ENCODE measurements at places on chromosomes 13 and 19.
A peak's percentile ranks its signal among the peaks of the same experiment; 100 is the strongest.

- DNase-seq, result no peak
These were observed 15.9 kb upstream of the EPHX3 start for GRCh38 chr19:15248106-15248505.

- no peak for DNase-seq
These were observed 309.3 kb upstream of the HTR2A start for GRCh38 chr13:47206111-47206510.

GRCh38 chr13:75410207-75410606 is 71.8 kb downstream of the TBC1D4 start:
- DNase-seq, result no peak

- peak; percentile 54 for DNase-seq
These were observed 85.4 kb upstream of the TM9SF2 start for GRCh38 chr13:99415851-99416331.

DNA sequence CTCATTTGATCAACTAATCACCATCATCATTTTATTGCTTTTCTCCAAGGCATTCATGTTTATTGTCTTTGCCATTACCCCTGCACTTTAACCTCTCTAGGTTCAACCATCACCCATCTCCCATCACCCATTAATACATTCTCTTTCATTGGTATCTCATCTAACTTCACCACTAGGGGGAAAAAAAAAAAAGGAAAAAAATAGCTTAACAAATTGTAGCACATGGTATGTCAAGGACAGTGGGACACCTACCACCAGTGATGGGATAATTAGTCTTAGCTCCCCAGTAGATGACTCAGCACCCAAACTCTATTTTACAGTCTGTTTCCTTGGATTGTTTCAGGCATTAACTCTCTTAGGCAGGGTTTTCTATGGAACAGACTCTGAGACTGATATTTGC is 1770.2 kb upstream of the MIR17HG start:
- DNase-seq, result no peak

DNA sequence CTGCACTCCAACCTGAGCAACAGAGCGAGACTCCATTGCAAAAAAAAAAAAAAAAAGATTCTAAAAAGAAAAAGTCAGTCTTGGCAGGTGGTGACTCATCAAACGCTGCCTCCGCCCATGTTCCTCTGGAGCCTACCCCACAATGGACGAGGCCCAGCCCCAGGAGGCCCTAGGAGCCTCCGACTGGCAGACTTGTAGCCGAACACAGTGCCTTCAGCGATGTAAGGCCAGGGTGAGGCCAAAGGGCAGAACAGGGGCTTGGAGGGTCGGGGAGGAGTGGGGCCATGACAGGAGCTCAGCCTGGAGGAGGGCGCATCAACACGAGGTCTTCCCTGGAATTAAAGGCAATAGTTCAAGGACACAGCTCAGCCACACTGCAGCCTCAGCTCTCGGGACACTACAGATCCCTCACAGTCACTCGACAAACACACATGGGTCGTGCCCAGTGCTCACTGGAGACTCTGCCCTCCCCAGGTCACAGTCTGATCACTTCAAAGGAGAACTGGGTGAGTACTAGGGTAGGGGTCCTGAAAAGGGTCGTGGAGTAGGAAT is 5.1 kb downstream of the USE1 start:
- DNase-seq, result no peak

DNA sequence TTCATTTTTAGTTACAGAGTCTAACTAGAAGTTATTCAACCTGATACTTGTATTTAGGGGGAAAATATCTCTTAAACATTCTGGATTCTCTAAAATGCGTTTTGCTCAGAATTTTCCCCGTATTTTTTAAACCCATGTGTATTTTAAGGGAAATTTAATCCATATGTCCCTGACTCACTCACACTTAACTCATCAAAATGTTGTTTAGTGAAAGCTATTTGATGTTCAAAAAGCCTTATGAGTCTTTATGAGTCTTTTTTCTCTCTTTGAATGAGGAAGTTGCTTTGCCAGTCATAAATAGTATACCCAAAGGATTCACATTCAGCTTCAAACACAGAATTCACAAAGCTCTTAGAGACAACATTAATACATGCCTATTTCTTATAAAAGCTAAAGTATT is 16.4 kb downstream of the MAB21L1 start:
- DNase-seq, result no peak

DNA sequence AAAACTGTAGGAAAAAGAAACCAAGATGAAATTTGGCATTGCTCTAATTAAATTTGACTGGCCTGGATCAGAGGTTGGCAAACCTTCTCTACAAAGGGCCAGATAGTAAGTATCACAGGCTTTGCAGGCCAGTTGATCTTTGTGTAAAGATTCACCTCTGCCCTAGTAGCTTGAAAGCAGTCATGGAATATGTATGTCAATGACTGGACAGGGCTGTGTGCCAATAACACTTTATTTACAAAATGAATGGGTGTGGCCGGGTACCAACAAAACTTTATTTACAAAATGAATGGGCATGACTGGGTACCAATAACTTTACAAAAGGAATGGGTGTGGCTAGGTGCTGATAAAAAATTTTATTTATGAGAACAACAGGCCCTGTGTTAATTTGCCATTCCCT is 20.0 kb downstream of the SIN3B start:
- DNase-seq, result no peak

DNA sequence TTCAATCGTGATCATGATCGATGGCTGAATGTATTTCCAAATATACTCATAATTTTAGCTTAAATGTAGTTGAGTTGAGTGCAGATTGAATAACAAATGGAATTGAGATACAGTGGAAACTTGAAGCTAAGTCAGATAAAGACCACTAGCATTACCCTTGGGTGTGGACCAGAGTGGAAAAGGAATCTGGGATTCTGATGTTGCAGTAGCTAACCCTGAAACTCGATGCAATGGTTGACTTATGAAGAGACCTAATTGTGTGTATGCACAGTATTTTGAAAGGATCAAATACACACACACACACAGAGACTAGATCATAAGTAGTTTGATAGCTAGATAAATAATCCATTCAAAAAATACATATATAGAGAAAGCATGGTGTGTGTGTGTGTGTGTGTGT is 135.8 kb downstream of the RXFP2 start:
- DNase-seq, result no peak

GRCh38 chr13:111080642-111081041 is 34.5 kb upstream of the ARHGEF7 start:
- DNase-seq, result no peak

- no peak for DNase-seq
These were observed 12.5 kb downstream of the CEACAM3 start for GRCh38 chr19:41808663-41809566.

- DNase-seq, result no peak
These were observed 1.7 kb downstream of the SOX1 start for GRCh38 chr13:112068540-112069060.

DNA sequence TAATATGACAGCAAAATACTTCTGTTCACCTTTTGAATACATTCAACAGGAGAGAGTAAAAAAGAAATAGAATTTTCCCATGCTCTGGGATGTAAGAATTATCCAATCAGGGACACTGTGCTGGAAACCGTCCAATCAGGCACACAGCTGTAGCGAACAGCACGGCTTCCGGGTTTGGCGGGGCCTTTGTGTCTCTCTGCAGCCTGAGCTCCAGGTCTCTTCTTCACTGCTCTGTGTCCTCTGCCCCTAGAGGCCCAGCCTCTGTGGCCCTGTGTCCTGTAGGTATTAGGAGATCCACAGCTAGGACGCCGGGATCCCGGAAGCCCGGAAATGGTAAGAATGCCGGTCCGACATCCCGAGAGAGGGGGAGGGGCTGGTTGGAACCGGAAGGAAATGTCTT is 92.7 kb downstream of the ZNF737 start:
- no peak for DNase-seq

GRCh38 chr19:29544656-29545360 is 19.0 kb downstream of the VSTM2B start:
- DNase-seq, result no peak

GRCh38 chr13:113897161-113897560 is 33.3 kb upstream of the GAS6 start:
- DNase-seq, result no peak

- no peak for DNase-seq
These were observed 91.0 kb upstream of the SLC15A1 start for GRCh38 chr13:98843482-98843877.

- no peak for DNase-seq
These were observed at the start of gene PCDH17 for GRCh38 chr13:57631596-57632275. Gene PCDH17 (plus strand): TSS chr13:57631744. CDS start chr13:57632547, 803 bp downstream.

DNA sequence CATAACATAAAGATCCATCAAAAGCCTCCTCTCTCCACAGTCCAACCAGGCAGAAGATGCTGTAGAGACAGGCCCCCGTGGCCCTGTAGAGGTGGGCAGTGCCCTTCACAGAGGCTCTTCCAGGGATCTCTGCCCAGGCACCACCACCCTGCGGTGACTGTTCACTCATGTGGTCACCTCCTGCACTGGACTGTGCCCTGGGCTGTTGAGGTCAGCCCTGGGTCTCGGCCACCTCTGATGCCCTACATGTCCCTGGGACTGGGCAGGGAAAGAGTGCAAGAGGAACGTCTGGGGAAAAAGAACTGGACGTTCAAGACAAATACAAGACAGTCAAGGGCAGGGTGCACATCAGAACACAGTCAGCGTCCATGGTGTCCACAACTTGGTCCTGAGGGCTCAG is 22.3 kb downstream of the PEPD start:
- no peak for DNase-seq

DNA sequence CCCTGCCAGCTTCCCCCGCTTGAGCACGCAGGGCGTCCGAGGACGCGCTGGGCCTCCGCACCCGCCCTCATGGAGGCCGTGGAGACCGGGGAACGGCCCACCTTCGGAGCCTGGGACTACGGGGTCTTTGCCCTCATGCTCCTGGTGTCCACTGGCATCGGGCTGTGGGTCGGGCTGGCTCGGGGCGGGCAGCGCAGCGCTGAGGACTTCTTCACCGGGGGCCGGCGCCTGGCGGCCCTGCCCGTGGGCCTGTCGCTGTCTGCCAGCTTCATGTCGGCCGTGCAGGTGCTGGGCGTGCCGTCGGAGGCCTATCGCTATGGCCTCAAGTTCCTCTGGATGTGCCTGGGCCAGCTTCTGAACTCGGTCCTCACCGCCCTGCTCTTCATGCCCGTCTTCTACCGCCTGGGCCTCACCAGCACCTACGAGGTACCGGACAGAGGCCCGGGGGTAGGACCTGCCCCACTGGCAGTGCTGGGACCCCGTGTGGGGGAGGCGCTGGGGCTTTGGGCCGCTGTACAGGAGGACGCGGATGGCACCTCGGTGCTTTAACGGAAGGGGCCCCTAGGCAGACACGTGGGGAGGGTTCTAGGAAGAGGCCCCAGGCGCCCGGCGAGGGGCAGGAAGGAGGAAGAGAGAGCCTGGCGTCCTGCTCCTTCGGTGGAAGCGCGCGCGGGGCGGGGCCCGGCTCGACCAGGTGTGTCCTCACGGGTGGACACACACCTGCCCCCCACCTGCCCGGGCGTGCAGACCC is 681 bp downstream of the SLC5A5 start:
- DNase-seq, result peak; percentile 27

DNA sequence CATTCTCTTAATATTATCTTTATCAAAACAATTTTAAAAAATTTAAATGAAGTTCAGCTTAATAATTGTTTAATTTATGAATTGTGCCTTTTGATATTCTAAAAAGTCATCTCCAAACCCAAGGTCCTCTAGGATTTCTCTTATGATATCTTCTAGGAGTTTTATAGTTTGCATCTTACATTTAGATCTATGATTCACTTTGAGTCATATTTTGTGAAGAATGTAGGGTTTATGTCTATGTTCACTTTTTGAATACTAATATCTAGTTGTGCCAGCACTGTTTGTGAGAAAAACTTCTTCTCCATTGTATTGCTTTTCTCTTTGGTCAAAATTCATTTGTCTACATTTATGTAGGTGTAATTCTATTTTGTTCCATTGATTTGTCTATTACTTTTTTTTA is 1068.4 kb upstream of the SPRY2 start:
- DNase-seq, result no peak

- no peak for DNase-seq
These were observed 43.5 kb downstream of the FREM2 start for GRCh38 chr13:38730332-38730731.

GRCh38 chr13:62838929-62839328 is 1423.3 kb upstream of the PCDH20 start:
- no peak for DNase-seq

DNA sequence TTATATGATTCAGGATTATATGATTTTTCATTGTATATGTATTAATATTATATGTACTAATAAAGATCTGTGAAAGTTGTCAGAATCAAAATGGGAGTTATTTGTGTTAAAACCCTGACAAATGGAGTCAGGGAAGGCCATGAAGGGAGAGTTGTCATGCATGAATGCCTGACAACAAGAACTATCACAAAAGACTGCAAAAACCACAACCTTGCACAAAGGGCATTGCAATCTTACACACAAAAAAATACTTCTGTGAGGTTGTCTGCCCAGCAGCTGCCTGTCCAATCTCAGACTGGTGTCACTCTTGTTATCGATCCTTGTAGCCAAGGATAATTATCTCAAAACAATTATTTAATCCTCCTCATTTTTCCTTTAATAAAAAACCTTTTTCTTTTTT is 21.2 kb upstream of the RBM26 start:
- no peak for DNase-seq

DNA sequence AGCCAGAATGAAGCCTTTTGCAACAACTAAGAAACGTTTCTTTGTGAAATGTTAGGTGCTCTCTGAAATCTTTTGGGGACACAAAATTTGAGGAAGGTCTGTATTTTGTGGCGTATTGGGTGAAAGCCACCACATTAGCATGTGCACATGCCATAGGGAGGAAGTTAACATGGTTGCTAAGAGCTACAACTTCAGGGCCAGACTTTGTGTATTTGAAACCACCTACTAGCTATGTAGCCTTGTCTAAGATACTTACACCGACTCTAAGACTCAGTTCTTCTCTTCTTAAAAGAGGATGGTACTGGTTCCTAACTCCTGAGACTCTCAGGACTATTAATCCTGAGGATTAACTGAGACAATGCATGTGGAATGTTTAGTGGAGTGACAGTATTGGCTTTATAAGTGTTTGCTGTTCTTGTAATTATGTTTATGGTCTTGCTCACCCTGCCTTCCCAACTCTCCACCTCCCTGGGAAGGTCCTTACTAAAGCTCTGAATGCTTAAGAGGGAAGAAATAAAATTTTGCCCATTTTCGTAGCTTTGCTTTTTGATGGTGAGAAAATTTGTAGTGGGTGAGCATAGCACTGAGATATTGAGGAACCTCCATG is 15.5 kb downstream of the SERP2 start:
- no peak for DNase-seq

DNA sequence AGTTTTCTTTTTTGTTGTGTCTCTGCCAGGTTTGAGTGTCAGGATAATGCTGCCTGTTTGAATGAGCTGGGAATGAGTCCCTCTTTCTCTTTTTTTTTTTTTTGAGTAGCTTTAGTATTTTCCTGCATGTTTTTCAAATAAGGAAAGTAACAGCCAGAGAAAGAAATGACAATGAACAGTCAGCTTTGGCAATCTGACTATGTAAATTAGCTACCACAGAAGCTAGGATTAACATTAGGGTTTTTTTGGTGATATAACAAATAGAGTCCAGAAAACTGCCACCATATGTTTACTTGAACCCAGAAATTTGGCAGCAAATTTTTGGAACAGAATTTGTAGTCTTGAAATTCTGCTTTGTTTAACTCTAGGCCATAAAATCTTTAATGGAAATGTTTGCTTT is 50.5 kb downstream of the SGCG start:
- no peak for DNase-seq

GRCh38 chr19:13574933-13575332 is 68.7 kb upstream of the CACNA1A start:
- no peak for DNase-seq

Data from stimulated activated CD8-positive, alpha-beta memory T cell treated with anti-CD3 and anti-CD28 coated beads, Interleukin-7, amount 100 ng/mL, for 4 hours (primary cell).